ENCODE measurements at places on chromosomes 6 and 20.

- no peak for DNase-seq
These were observed 362 bp downstream of the DUSP22 start for GRCh38 chr6:292506-293192.

- DNase-seq, result no peak
These were observed 25.8 kb upstream of the RTF2 start for GRCh38 chr20:56442389-56443365.

- DNase-seq, result no peak
These were observed 191.9 kb downstream of the CD83 start for GRCh38 chr6:14309516-14309915.

- DNase-seq, result peak; percentile 8
These were observed 572.8 kb downstream of the TFAP2A start for GRCh38 chr6:9841886-9842725.

DNA sequence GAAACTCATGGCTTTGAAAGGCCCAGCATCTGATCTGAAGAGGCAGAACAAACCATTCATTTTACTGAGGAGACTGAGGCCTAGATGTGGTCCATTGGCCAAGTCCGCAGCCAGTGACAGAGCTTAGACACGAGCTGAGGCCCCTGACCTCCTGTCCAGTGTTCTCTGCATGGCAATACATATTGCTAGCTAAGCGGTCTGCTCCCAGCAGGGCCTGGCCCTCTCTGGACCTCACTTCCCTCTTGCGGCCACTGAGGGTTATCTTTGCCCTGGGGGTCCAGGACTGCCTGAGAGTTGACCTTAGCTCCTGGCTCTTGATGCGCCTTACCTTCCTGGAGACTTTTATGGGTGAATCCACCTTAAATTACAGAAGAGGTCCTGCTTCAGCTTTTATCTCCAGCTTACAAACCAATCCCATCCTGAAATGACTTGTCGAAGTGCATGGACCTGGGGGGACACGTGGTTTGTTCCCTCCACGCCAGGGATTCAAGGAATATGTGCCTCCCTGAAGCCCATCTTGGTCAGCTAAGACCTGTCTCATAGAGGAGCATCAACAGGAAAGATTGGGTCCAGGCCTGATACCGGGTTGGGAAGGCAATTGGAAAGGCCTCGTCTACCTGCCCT lies 75.6 kb downstream of the CNBD2 start:
- no peak for DNase-seq

DNA sequence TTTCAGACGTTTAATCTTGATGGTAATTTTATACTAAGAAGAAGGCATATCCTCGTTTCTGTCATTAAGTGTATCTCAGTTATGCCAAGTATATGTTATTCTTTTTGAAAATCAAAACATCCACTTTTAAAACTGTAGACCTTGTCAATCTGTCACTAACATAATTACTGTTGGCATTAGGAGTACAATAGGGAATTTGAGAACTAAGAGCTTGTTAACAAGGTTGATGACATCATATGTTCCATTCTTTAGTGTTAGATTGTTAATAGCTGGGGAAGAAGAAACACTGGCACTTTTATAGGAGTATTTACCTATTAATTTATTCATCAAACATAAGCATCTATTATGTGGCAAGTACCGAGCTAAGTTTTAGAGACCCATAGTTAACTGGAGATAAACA lies 76.2 kb downstream of the MAP3K4 start:
- DNase-seq, result no peak

- no peak for DNase-seq
These were observed 231.3 kb upstream of the MAP3K7 start for GRCh38 chr6:90818163-90818562.

GRCh38 chr20:54681869-54682268 lies 206.5 kb downstream of the DOK5 start:
- no peak for DNase-seq

GRCh38 chr20:13402986-13403385 lies 181.9 kb downstream of the ISM1 start:
- DNase-seq, result no peak

- no peak for DNase-seq
These were observed at the start of gene RUNX2 for GRCh38 chr6:45327956-45328522. TSS of gene RUNX2 (plus strand) at chr6:45328330. CDS start at chr6:45328727, 397 bp downstream.

GRCh38 chr6:160141001-160141726 lies 19.5 kb downstream of the SLC22A1 start:
- no peak for DNase-seq

DNA sequence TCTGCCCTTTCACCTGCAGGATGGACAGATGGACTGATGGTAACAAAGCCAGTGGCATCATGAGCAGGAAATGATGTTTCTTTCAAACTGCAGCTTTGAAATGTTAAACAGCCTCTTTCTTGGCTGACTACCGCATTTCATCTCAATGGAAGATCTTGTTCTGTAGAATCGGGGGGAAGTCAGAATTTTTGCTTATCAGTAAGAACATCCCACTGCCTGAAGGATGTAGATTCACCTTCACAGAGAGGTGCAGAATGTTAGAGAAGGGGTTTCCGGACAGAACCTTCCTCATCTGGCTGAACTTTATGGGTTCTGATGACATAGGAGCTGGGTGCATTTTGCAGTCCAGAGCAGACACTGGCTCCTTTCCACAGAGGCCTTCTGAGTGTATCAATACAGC lies 32.7 kb downstream of the GGTLC1 start:
- DNase-seq, result peak; percentile 11

DNA sequence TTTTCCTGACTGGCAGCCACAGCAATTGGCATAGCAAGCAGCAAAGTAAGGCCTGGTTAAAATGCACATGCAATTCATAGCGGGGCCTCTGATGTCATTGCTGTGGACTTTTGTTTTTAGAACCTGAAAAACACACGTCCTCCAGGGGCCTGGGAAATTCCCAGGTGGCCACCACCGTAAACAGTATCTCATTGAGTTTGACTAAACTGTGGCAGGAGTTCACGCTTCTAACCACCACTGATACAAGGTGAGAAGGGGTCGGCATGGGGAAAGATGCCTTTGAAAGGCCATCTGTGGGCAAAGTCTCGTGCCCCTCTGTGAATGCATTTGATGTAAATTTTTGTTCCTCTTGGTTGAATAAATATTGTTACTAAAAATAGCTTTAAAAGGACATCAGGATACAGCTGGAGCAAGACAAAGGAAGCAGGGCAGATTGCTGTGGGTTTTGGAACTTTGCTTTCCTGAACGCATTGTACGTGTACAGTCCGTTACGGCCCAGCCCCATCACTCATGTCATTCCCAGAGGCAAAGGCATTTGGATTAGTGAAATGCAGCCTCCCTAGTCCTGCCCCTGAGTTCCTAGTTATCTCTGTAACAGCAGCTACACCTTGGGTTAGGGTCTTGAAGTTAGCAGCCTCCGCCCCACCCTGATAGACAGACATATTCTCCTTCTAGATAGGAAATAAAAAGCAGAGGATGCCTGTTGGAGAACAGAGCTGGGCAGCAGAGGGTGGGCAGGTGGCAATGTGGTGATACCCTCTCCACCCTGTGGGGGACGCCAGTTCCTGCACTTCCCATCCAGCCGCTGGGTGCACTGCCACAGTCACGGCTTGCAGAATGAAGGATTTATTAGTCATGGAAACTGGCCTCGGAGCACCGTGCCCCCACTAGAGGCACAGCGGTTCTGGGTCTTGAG lies 80.3 kb downstream of the ZDHHC14 start:
- no peak for DNase-seq

DNA sequence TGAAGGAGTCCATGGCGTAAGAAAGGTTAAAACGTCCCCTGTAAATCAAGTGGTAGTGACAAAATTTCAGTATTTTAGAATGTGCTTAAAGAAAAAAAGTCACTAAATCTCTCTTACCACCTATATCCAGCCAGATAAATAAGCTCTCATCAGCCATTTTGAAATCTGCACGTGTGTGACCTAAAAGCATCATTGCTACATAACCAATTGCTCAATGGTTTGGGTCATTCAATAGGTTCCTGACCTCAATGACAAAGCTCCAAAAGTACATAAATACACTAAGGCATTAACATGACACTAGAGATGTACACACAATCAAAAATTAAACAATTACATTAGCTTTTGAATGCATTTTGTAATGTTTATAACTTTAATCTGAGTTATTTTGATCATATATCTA lies 272.4 kb downstream of the GMDS start:
- DNase-seq, result no peak

DNA sequence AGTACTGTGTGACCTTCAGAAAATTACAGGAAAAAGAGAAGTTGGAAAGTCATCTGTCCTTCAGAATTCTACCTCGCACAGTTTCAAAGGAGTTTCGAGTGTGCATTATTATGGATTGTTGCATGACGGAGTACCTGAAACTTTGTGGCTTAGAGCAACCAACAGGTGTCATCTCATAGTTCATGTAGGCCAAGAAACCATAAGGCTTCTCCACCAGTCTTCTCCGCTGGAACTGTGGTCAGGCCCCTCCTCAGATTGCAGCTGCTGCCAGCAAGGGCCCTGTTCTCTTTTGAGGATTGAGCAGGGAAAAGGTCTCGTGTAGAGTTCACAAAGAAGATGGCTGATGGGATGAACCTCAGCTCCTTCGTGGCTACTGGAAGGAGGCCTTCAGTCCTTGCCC lies 151.2 kb upstream of the THBS2 start:
- no peak for DNase-seq

DNA sequence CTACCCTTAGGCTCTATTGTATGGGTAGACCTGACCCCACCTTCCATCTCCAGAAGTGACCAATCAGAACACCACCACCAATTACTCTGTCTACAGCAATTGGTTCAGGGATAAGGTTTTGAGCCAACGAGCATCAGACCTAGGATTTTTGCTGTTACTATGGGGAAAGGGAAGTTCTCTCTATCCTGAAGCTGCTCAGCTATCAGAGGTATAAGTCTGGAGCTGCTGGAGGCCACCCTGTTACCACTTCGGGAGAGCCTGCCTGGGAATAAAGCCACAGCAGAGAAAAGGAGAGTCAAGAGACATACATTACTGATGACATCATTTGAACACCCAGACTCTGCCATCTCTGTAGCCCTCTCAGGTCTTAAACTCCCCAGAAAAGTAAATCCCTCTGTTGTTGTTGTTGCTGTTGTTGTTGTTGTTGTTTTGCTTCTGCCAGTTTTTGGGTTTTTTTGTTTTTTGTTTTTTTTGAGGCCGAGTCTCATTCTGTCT lies 94.5 kb downstream of the PREX1 start:
- DNase-seq, result no peak

DNA sequence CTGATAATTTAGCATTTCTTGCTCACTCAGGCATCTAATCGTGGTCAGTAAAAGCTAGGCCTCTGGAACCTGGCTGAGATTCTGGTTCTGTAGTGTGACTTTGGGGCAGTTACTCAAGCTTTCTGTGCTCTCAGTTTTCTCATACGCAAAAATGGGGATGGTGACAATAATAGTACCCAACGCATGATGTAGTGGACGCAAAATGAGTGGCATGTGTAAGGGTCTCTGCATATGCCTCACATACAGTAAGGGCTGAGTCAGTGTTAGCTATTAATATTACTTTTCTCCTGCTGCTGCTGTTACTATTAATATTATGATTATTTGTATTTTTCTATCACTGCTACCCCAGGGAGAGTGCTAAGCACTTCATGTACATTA lies 686 bp downstream of the GINS1 start:
- DNase-seq, result no peak

DNA sequence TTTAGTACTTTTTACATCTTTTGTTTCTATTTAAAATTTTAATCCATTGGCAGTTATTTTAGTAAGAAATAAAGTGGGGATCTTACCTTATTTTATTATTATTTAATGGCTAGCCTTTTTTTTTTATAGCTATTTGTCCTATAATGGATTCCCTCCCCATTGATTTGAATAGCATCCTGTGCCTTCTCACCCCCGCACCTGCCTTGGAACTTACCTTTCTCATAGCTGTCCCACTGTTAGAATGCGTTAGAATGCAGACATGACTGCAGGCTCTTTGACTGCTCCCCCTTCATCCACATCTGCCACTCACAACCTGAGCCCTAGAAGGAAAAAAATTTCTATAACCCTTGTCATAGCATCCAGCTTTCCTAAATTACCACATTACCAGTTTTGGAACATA lies 9.1 kb downstream of the PKIB start:
- DNase-seq, result no peak

- no peak for DNase-seq
These were observed 465.2 kb downstream of the MAFB start for GRCh38 chr20:40223810-40224209.

DNA sequence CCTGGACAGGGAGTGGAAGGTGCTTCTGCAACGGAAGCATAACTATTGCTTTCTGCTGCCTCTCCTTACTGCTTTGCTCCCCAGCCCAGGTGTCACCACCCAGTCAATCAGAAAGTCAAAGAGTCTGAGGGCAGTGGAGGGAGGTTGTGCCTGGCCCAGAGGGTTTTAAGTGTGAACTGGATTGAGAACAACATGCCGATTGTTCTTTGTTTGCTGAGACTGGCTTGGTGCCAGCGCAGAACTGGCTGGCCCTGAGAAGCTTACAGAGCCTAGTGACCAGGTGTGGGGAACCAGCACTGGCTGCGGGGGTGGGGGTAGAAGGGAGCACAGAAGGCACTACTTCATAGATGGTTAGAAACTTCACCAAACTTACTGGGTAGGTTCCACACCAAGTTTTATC lies 31.1 kb upstream of the ENPP4 start:
- DNase-seq, result no peak

DNA sequence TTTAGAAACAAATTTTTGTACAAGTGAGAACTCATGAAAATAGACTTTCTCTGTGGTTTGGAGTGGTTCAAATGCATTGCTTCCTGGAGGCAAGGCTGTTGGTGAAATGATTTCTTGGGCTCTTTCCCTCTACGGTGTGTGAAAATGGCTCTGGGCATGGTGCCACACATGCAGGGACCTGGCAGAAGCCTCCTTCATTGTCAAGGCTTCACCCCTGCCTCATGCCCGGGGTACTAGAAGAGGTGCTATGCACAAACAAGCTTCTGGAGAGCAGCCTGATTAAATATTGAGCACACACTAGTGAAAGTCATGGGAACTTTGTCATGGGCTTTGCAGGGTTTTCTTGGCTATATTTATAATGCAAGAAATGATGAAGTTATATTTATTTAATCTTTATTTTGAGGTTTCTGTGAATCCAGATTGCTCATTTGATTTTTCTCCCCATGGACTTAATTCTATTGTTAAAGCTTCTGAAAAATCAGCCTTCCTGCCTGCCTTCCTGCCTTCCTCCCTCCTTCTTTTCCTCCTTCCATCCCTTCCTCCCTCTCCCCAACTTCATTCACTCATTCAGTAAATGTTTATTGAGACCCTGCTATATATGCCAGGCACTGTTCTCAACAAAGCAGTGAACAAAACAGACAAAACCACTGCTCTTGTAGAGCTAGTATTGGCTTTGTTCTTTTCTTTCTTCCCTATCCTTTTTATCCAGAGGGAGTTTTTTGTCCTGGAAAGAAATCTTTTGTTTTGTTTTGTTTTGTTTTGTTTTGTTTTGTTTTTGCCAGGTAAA lies 21.0 kb downstream of the C6orf89 start:
- DNase-seq, result no peak

GRCh38 chr6:3245216-3245615 lies 13.5 kb upstream of the PSMG4 start:
- no peak for DNase-seq

- DNase-seq, result no peak
These were observed 1.4 kb upstream of the KHDC1 start for GRCh38 chr6:73264446-73264845.

DNA sequence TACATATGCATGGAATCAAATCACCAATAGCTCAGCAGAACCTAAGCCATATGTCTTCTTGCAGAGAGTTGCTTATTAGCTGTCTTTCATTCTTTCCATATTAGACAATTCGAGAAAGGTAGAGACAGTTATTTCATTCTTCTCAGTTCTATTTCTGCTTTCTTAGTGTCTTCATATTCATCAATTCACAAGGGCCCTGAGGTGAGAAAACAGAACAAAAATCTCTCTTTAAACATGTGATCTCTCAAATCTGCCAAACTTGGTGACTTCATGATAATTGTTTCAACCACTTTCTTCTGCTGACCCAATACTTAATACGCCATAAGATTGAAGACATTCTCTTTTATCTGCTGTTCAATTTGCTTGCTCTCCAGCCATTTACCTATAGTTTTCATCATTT lies 229.7 kb upstream of the MARCKS start:
- DNase-seq, result no peak

Data from NT2/D1 (cell line).